ENCODE measurements at places on chromosomes 4 and X.

DNA sequence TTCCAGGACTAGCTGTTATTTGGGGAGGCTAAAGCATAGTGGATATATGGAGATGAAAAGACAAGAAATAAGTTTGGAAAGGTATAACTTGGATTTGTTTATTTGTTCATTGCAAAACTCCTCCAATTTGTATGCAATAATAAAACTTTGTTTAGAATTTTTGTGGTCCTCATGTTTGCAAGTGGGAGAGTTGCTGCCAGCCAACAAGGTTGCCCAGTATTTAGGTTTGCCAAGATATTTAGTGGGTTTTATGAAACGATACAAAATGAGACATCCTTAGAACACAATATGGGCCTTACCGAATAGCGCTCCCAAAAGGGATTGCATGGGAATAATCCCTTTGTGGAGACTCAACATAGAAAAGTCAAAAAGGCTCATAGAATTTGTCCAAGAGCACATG, 162.1 kb downstream of the INPP4B start:
- no peak for DNase-seq

DNA sequence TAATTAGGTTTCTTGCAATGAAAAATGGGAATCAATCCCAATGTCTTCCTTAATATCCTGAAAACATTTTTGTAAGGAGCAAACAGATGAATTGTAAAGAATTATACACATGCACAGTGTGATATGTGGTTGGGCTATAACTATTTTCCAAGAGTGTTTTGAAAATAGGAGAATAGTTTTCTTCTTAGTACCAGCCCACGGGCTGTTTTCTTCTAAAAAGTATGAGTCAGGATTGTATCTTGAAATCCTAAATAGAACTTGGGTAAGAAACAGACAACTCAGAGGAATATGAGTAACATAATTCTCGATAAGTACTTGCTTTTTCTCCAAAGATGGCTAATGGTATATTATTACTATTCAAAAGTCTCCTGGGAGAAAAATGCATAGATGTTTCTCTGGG, 136.7 kb downstream of the MAGEC2 start:
- no peak for DNase-seq

DNA sequence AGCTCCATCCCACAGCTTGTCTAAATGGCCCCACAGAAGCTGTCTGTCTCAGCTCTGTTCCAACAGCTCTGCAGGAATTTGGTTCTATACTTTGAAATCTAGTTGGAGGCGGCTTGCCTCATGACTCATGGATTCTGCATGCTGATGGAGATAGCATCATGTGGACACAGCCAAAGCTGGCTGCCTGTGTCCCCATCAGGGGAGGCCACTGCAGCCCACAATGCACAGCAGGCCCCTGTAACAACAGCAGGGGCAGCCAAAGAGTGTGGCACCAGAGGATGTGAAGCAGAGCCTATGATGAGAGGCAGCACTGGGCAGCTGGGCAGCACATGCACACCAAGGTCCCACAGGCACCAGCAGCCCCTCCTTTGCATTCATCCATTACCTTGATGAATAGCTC, 67.2 kb downstream of the DCAF12L1 start:
- DNase-seq, result no peak

GRCh38 chrX:40866893-40867292, 131.6 kb upstream of the MED14 start:
- DNase-seq, result no peak

DNA sequence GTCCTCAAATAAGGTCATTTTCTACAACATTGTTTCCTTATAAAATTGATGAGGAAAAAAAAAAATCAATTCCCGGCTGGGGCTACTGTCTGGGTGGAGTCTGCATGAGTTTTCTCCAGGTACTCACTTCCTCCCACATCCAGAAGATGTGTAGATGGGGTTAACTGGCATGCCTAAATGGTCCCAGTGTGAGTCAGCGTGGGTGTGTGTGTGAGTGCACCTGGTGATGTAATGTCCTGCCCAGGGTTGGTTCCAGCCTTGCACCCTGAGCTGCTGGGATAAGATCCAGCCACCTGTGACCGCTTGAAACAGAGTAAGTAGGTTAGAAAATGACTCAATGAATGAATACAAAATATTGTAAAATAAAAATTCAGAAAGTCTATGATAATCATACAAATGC, 11.1 kb downstream of the USP26 start:
- DNase-seq, result no peak

- DNase-seq, result no peak
Measured at GRCh38 chrX:28391528-28391927, 195.7 kb upstream of the IL1RAPL1 start.

- DNase-seq, result no peak
Measured at GRCh38 chrX:150856101-150856500, 42.4 kb downstream of the CD99L2 start.

GRCh38 chrX:125895518-125895917, 270.6 kb downstream of the DCAF12L2 start:
- DNase-seq, result no peak

DNA sequence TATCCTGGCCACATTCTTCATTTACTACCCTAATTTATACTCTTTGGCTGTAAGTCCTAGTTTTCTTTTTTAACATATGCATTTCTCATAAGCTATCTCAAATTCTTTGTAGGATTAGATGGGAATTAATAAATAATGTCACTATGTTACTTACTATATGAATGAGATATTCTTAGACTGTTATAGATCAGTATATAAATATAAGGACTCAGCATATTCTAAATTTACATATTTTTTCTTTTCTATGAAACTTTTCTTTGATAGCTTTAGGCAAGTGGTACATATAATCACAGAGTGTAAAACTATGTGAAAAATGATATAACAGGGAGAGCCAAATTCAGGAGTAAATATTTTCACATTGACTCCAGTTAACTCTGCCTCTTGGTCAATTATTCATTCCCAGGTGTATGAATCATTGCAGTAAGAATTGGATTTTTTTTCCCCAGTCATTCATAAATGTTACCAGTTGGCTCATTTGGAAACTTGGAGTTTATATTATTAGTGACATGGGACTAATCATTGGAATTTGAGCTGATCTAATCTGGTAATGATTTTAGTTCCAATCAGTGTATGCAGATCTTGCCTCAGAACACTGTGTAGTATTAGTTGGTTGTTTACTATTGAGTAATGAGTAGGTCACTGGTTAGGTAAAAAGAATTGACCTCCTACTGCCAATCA, 25.3 kb downstream of the FHIP1A start:
- DNase-seq, result no peak

- peak; percentile 3 for DNase-seq
Measured at GRCh38 chrX:41561045-41561444, 113.9 kb downstream of the NYX start.

DNA sequence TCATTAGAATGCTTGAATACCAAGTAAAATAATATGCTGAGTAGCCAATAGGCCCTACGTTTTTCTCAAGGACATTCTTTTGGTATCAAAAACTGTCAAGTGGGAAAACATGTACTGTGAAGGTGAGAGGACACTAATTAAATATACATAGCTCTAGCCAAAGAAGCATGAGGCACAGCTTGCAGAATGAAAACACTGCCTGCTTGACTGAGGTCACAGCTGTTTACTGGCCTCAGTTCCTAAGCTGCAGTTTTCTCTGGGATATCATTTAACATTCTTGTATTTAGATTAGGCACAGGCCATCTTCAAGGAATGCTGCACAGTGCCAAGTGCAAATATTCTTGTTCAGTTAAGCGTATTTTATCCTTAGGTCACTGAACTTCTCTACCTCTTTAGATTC, 78.6 kb downstream of the NAP1L3 start:
- DNase-seq, result no peak

DNA sequence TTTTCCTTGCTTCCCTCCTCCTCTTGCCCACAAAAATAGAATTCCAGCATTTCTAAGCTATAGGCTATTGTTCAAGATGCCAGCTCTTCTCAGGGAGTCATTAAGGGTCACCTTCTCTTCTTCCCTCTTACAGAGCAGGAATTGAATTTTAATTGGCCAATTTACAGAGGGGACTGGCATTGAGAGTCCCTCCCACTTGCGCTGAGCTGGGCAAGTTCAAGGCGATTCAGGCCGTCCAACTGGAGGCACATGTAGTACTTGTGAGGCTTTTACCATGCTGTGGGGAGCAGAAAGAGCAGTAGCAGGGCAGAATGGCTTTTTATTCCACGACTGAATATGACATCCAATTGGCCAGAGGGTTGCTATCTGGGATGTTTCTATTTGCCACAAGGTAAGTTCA, 181.9 kb downstream of the SOWAHB start:
- no peak for DNase-seq

DNA sequence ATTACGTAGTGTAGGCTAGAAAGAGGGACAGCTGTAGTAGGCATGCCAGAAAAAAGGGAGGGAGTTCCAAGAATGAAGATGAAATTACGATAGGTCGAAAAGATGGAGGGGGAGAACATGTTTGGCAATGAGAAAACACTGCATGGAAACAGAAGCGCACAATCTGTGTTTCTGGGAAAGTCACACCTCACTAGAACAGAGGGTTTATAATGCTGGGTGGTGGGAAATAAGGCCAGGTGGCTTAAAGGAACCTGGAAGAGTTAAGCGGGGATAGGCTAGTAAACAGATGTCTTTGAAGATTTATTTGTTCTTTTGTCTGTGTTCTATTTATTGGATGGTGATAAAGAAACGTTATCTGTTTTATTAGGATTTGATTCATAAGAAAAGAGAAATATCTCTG, 29.1 kb downstream of the TRAPPC11 start:
- DNase-seq, result no peak

DNA sequence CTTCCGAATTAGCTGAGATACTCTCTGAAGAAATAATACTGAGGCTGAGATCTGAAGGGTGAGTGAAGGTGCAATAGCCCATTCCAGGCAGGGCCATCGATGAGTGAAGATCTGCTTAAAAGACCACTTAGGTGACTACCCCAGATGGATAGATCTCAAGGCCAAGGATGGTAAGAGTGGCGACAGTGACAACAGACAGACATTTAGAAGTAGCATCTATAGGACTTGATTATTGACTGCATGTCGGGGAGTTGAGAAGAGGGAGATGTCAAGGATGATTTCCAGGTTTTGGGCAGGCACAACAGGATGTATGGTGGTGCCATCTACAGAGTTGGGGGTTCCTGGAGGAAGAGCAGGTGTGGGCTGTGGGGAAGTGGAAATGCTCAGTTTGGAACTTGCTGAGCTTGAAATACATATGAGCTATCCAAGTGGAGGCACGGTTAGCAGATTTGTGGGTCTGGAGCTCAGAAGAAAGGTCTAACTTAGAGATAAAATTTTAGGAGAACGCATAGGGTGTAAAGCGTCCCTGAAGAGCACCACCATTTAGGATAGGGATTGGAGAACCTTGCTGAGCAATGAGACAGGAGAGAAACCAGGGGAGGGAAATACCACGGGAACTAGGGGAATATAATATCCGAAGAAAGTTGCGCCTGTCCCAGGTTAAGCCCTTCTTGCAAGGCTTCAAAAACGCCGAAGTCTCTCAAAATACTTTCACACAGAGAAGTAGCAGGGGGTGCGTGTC, 688 bp downstream of the UFSP2 start:
- no peak for DNase-seq

GRCh38 chr4:176383273-176384077, 63.7 kb downstream of the SPCS3 start:
- DNase-seq, result no peak

GRCh38 chr4:87228262-87228860, 7.9 kb upstream of the KLHL8 start:
- DNase-seq, result no peak

DNA sequence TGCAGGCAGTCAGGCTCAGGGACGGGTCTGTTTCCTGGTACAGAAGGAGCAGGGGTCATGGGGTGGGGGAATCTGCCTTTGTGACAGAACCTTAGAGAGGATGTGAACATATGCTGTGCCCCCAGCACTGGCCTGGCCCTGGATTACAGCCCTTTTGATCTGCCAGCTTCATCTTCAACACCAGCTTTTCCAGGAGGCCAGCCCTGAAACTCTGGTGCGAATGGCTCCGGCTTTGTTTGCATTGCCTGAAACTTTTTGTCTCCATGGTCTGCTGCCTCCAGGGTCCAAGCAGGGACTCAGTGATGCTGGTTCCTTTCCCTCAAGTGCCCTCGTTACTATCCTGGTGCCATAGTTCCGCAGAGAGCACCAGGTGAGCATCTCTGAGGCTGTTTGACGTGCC, 2.1 kb downstream of the CNGA2 start:
- DNase-seq, result no peak

DNA sequence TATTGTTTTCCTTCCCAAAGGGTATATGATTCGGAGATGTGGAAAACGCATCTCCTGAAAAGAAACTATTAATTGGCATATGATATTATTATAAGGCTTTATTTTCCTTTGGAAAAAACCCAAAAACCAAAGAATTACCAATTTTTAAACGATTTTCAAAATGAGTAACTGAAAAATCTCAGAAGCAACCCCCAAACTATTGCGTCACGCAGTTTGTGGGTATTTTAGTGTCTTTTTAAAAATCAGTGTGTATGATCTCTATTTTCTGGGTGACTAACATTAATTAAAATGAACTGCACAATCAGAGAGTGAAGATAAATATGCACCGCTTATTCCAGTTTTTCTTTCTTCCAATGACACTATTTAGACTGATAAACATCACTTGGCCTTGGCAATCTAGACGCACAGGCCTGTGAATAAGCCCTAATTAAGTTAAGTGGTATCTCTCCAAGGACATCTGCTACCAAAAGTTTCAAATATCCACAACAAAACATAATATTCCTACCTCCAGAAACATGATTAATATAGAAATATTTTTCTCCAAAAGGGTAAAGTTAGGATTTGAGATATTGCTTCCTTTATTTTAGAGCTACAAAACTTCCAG, 511.5 kb upstream of the FAM241A start:
- DNase-seq, result no peak

GRCh38 chrX:18440835-18441234, 15.4 kb downstream of the CDKL5 start:
- no peak for DNase-seq

- no peak for DNase-seq
Measured at GRCh38 chr4:126899331-126899801, 733.4 kb upstream of the INTU start.

- DNase-seq, result no peak
Measured at GRCh38 chr4:71133491-71133890, 140.0 kb downstream of the DCK start.

GRCh38 chrX:28586286-28586685, 960 bp upstream of the IL1RAPL1 start:
- DNase-seq, result no peak

DNA sequence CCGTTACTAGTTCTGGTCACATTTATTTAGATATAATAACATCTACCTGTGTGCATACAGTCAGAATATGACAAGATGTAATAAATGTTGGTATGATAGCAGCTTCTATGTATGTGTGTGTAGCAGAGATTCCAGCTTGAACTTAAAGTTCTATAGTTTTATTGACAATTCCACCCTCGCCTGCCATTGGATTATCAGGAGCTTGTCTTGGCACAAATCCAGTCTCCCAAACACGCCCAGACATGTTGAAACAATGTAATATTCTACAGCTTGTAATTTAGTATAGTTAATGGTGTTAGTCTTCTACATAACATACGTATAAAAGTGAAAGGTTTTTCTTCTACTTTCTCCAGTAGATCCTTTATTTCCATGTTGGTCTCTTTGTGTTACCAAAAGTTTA, 44.4 kb downstream of the BBS12 start:
- DNase-seq, result no peak

GRCh38 chrX:120797188-120797851, 78.3 kb downstream of the CT47B1 start:
- DNase-seq, result no peak
